ENCODE measurements at places on chromosomes 5 and 9.

DNA sequence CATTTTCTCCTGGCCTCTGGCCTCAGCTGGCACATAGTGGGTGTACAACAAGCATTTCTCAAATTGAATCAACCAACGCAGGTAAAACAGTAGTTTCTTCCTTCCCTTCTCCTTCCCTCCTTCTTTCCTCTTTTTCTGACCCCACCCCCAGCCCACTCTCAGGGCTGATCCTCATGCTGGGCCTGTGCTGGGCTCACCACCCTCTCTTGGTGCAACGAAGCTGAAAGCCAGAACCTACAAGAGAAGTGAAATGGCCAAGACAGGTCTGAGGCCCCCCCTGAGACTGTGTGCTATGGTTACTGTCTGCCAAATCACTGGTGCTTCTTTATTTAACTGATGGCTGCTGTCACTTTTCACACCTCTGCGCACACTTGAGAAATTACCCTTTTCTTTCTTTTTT, 53.0 kb upstream of the BOD1 start:
- no peak for DNase-seq

GRCh38 chr5:149177911-149178565, 36.7 kb downstream of the ABLIM3 start:
- DNase-seq = no peak

DNA sequence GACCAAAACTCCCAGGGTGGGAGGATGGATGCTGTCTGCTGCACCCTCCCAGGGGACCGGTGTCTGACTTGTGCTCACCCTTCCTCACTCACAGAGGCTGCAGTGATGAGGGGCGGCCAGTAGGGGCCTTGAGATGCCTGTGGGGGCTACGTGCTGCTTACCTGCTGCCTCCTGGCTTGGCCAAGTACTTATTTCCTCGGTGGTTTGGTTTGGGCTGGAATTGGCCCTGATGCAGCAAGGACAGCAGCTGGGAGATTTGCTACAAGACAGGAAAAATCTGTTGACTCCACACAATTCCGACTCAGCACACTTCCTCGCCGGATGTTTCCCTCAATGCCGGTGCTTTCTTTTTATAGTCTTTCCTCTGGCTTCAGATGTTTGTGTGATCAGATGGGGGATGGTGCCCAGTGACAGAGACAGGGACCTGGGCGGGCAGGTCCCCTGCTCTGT, 6.6 kb downstream of the PCDH12 start:
- no peak for DNase-seq

DNA sequence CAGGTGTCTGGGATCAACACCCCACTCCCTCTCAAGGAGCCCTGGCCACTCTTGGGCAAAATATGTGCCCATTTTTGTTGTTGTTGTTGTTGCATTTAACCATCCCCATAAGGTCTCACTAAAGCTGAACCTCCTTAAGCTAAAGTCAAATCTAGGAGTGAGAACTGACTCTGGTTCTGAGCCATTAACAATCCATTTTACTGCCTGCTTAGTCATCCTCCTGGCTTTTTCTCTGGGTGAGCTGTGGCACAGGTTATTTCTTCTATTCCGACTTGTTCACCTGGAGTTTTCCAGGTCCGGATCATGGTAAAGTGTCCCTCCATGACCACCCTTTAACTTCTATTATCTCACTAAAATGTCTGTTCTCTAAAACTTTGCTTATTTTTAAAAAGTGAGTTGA, 85.2 kb downstream of the CAMK4 start:
- DNase-seq = no peak

- no peak for DNase-seq
Measured at GRCh38 chr9:130738281-130738680, 44.7 kb downstream of the EXOSC2 start.

GRCh38 chr9:124660341-124660801, 110.7 kb downstream of the NR6A1 start:
- DNase-seq = peak; percentile 59

DNA sequence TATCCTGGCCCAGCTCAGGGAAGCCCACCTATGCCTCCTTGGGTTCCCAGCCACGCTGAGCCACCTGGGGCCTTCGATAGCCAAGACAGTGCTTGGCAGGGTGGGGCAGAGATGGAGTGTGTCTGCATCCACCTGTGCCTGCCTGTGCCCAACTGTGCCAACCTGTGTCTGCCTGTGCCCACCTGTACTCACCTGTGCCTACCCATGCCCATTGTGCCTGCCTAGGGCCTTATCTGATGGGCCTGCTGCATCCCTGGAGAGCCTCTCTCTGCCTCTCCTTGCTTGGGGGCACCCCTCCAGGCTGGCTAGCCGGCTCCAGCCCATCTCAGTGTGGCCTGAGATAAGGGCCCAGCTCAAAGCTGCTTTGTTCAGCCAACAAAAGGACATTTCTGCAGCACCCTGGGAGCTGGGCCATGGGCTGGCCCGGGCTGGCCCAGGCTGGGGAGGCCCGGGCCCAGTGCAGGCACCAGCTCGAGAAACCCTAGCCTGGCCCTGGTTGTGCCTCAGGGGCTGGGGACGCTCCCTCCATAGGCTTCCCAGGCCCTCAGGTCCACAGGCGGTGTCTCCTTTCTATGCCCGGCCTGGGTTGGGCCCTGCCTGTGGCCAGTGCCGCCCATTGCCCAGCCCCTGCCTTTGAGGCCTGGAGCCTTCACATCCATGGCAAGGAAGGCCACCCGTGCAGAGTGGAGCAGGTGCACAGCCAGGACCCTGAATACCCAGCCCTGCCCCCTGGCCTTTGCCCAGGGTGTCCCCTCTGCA, 37.3 kb upstream of the NOTCH1 start:
- no peak for DNase-seq

GRCh38 chr5:151041577-151042268, 21.3 kb downstream of the GPX3 start:
- DNase-seq = no peak

GRCh38 chr5:122262103-122262502, 49.9 kb upstream of the SNCAIP start:
- no peak for DNase-seq

GRCh38 chr5:90881626-90882150, 323.1 kb downstream of the ADGRV1 start:
- no peak for DNase-seq

GRCh38 chr9:93207326-93207814, 23.4 kb downstream of the WNK2 start:
- no peak for DNase-seq

DNA sequence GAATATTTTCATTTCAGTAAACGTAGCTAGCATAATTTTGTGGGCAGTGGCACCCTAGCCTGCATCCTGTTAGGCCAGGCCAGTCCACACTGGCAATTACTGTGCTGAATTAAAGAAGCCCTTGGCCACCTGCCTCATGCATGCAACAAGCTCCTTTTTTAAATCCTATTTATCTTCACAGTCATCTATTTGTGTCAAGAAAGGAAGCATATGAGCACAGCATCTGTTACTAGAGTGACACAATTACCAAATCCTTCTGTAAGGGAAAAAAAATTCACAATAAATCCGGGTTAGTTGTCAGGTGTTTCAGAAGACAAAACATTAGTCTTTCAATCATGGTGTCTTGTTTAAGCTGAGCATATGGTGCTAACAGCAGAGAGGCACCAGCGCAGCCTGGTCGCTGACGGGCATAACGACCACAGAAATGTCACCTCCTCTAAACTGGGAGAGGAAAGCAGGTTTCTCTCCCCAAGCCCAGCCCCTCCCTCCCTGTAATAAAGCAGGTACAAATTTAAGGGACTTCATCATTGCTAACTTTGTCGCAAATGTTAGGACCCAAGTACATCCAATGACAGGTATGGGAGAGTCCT, 520.6 kb downstream of the CTNND2 start:
- no peak for DNase-seq

DNA sequence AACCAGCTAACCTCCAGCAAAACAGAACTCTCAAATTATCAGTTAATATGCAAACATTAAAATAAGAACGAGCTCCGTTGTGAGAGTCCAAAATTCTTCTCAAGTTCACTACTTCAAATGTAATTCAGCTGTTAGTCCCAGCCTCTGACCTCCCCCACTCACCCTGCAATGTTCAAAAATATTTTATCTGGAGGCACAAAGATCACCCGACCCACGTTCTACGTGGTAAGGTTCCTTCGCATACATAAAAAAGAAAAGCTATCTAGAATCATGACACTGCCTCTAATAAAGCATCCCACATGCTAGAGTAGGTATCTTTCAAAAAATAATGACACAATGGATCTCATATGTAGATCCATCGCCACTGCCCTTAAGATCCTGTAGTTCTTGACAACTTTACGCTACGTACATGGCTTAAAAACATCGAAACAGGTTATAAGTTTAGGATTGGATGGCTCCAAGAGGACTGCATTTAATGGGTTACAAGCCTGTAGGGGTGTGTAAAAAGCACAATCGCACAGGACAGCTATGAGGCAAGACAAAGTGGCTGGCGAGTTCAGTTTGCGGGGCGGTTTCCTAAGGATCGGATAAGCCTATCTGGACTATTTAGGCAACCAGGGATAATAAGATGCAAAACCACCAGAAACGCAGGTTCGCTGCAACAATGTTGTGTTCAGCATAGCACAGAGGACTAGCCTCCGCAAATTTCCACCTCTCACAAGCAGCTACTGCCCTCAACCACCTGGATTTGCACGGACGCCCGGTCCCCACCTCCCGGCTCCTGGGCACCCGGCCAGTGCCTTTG, 969 bp downstream of the CLK4 start:
- no peak for DNase-seq

- DNase-seq = no peak
Measured at GRCh38 chr5:52767217-52767743, 20.4 kb upstream of the ITGA1 start.

DNA sequence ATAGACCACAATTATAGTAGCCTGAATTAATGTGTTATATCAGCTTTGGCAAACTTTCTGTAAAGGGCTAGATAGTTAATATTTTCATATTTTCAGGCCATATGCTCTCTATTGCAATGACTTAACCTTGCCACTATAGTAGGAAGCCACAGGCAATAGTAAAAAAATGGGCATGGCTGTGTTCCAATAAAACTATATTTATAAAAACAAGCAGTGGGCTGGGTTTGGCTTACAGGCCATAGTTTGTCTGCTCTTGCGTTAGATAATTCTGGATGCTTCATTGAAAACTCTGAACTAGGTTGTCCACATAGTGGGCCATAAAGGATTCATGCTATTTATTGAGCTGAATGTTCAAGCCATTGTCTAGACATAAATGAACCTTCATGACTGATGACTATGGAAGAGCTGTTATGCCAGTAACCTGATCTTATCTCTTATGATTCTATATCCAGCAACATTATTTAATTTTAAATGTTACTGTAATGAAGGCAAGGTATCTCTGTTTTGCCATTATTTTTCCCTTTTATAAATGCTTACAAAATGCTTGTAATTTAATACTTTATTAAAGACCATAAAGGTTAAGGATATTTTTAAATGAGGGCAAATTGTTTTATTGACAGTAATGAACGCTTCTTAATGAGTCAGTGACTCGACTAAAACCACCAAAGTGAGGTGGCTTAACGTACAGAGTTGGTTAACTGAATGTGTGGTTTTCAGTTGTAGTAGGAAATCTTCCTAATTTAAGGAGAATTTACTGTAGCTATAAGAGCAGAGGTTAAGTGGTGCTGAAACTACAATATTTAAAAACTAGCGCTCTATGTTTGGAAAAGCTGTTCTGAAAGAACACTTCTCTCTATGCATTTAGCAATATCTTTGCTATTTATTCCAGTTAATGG, 560.6 kb downstream of the PRR16 start:
- no peak for DNase-seq

GRCh38 chr9:134495881-134496412, 145.7 kb upstream of the COL5A1 start:
- DNase-seq = no peak

DNA sequence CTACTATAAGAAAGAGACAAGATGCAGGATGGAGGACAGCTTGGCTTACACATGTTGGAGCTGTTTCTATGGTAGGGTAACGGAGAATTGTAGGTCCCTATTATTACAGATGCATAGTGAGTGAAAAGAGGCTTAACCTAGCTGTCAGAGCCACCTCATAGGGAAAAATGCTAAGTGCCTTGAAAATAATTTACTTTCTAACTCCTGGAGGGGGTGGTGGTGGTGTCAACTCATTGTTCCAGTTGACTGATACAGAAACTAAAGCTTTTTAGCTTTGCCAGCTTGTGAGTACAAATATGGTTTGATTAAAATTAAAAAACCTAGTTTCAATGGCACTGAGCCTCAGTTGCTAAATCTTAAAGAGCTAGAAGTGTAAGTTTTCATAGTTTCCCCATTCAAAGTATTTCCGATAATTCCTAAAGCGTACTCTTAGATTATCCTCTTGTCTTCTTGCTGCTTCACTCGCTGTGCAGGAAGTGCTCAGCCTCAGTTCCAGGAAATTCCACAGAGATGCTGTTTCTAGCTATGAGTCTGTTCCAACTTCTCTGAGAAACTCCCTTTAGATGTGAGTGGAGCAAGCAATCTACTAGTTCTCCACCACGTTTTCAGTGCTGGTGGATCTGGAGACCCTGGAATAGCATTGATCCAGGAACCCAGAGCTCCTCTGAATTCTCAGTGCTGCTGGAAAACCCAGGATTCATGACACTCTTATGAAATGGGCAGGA, 265.2 kb downstream of the DMAC1 start:
- DNase-seq = no peak

DNA sequence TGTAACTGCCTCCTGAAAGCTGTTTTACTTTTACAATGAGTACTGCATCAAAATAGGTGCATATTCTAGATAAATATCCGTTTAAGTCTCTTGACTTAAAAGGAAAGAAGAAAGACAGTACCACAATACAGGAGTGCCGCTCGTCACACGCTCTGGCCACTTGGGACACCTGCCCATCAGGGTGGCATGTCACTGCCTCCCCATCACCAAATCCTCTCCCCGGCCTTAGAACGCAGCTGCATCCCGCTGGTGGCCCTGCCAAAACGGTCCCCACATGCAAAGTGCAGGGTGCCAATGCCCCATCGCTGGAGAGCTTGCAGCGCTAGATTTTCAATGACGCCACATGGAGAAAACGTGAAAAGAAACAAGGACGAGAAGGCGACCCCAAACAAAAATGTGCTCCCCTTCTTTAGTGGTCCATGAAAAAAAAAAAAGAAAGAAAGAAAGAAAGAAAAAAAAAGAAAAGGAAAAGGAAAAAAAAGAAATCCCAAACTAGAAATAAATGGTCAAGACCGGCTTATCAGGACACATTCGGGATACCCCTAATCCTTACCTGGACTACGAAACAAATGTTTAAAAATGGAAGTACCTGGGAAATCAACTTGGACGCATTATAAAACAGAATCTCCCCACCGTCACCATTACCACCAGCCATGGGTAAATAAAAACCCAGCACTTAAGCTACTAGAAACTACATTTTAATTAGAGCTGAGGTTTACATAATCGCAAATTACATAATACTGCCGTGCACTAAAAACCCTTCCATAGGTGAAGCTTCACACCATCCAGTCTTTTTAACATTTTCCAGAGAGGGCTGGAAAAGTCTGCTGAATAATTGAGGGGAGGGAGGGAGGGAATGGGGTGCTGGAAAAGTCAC, 1.0 kb downstream of the ANKH start:
- peak; percentile 67 for DNase-seq

- DNase-seq = no peak
Measured at GRCh38 chr9:137873408-137873807, 4.2 kb upstream of the CACNA1B start.

- no peak for DNase-seq
Measured at GRCh38 chr9:14198047-14198840, 115.7 kb downstream of the NFIB start.

- no peak for DNase-seq
Measured at GRCh38 chr5:55575815-55576583, 41.2 kb upstream of the PLPP1 start.

- no peak for DNase-seq
Measured at GRCh38 chr5:18970000-18970399, 1018.0 kb downstream of the CDH18 start.

GRCh38 chr5:136051486-136052220, 22.9 kb downstream of the TGFBI start:
- no peak for DNase-seq

Data from activated CD8-positive, alpha-beta memory T cell treated with anti-CD3 and anti-CD28 coated beads for 24 hours (primary cell).